Dermis microvascular lymphatic vessel endothelial cell (primary cell): ENCODE measurements at places on chromosomes 6 and 20. TPM values are rescaled to one million over a fixed set of nuclear protein-coding genes. Genes with fewer than 3 reads are reported as not detected.

Gene TNFRSF21
- 60.7 and 120 TPM in 2 replicates for total RNA-seq

Gene DEFB132
- total RNA-seq = not detected in 2 replicates

Gene CFB
- 0.13 and 0.51 TPM in 2 replicates for total RNA-seq

Gene BNIP5
- not detected in 2 replicates for total RNA-seq

Gene CCN6
- total RNA-seq = not detected in 2 replicates

Gene SPTLC3
- total RNA-seq = 0.13 and 0.63 TPM in 2 replicates

Gene FAM162B
- total RNA-seq = 6.2 and 11.1 TPM in 2 replicates
